ENCODE measurements at places on chromosomes 4 and X.

DNA sequence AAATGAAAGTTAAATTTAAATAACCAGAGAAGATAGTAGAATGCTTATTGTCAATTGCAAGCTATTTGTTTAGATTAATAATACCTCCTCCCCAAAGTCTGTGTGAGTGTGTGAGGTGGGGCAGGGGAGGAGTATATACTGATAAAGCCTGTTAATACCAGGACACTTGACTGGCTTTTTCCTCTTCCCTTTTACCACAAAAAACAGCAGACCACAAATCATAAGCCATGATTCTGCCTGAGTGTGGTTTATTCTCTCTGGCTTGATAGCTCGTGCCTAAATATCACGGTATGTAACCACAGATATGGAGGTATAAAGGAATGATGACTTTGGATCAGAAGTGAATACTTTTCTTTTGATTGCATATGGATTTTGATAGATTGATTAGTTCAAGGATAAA, 21.9 kb upstream of the SCRG1 start:
- no peak overlapping the region for H3K4me3 ChIP-seq
- no peaks in the 10 kb centered on the region for H3K27me3 ChIP-seq
- H3K36me3 ChIP-seq = no peaks in the 10 kb centered on the region
- no peak for DNase-seq

GRCh38 chrX:10945498-10945897, 165.6 kb upstream of the HCCS start:
- H3K4me3 ChIP-seq = no peak overlapping the region
- DNase-seq = no peak
- H3K4me1 ChIP-seq = no peaks in the 10 kb centered on the region

- no peak overlapping the region for H3K4me3 ChIP-seq
- no peaks in the 10 kb centered on the region for H3K4me1 ChIP-seq
- DNase-seq = no peak
- H3K27me3 ChIP-seq = no peaks in the 10 kb centered on the region
- no peak overlapping the region for H3K27ac ChIP-seq
- H3K36me3 ChIP-seq = no peaks in the 10 kb centered on the region
Measured at GRCh38 chr4:182513587-182514291, 270.5 kb downstream of the TENM3 start.

- no peaks in the 10 kb centered on the region for H3K27me3 ChIP-seq
- H3K27ac ChIP-seq = peak overlapping the region; percentile 1
- H3K4me1 ChIP-seq = no peaks in the 10 kb centered on the region
- DNase-seq = peak; percentile 35
Measured at GRCh38 chr4:87843936-87844335, 11.2 kb downstream of the MEPE start.

- no peak for DNase-seq
- no peaks in the 10 kb centered on the region for H3K36me3 ChIP-seq
- no peaks in the 10 kb centered on the region for H3K27me3 ChIP-seq
- no peak overlapping the region for H3K27ac ChIP-seq
Measured at GRCh38 chrX:15465896-15466651, 27.1 kb downstream of the PIR start.

GRCh38 chr4:94352163-94352562, 9.5 kb upstream of the HPGDS start:
- no peaks in the 10 kb centered on the region for H3K36me3 ChIP-seq
- no peak overlapping the region for H3K27ac ChIP-seq
- H3K27me3 ChIP-seq = no peaks in the 10 kb centered on the region
- H3K4me1 ChIP-seq = no peaks in the 10 kb centered on the region

Data from tibial artery (tissue), 4 donors.